A172 (cell line): ENCODE measurements at places on chromosomes 16 and 17.

- no peak for DNase-seq
Measured at GRCh38 chr16:54129810-54130209, 156.8 kb downstream of the IRX3 start.

- no peak for DNase-seq
Measured at GRCh38 chr16:74770831-74771526, 3.6 kb downstream of the FA2H start.

GRCh38 chr16:81551151-81551808, 106.7 kb downstream of the CMIP start:
- peak; percentile 84 for DNase-seq

GRCh38 chr16:14186795-14187221, 115.7 kb downstream of the MRTFB start:
- DNase-seq, result no peak

DNA sequence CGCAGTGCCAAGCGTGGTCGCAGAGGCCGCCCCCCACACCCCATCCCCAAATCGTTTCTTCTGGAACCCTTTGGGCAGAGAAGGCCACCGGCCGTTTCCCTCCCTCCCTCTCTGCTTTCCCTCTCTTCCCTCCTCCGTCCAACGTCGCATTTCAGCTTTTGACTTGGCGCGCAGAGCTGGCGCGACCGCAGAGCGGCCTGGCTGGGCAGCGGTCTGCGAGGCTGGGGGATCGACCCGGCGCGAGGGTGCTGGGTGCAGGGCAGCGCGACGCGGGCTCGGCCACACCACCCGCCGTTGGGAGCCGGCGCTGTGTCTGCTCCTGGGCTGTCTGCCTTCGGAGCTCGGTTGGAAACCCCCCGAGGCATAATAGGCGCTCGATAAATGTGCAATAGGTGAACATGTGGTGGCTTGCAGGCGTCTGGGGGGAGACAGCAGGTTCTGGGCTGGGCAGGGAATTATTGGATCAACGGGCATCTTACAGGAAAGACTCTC, 2.8 kb upstream of the NTN3 start:
- no peak for DNase-seq

DNA sequence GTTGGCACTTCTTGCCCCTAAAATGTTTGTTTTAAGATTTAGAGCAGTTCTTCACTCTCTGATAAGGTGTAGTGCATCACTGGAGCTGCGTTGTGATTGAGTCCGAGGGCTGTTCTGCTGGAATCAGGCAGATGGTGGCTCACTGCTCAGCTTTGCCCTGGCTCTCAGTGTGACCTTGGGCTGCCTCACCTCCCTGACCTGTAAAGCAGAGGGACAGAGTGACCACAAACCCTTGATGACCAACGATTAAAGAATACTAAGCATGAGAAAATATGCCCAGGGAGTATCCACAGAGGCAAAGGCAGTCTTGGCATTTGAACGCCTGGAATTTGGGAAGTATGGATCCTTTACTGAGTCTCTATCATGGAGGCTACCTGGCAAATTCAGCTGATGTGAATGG, 18.1 kb downstream of the CMIP start:
- peak; percentile 49 for DNase-seq

DNA sequence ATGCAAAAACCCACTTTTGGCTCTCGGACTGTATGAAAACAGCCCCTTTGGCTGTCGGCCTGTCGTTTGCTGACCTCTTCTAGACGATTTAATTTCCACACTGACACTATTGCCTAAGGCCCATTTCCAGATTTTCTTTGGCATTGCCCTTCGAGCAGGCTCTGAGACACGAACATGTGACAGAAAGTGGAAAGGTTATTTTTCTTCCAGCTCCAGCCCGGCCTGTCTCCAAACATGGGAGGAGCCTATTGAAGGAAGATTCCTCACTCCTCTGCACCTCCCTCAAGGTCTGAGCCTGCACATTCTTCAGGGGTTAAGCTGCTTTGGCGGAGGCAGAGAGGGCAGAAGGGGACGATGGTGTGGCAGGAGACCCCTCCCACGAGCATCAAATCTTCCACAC, 85.9 kb upstream of the FOXF1 start:
- DNase-seq, result no peak

DNA sequence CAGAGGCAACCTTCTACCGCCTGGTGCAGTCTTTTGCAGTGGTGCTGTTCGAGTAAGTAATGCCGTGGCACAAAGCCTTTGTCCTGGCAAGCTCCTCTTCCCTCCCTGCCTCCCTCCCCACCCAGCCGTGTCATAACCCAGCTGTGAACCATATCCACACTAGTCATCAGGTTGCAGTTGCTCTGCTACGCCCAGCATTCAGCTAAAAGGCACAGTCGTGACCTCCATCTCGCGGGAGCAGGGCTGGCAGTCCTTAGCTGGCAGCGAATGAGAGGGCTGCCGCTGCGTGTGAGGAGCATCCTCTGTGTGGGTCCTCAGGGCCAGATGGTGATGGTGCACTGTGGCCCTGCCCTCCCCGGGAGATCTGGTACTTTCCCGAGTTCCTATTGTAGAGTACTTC, 39.3 kb downstream of the CIBAR2 start:
- no peak for DNase-seq

- DNase-seq, result peak; percentile 24
Measured at GRCh38 chr17:13385481-13385911, 216.2 kb downstream of the HS3ST3A1 start.

DNA sequence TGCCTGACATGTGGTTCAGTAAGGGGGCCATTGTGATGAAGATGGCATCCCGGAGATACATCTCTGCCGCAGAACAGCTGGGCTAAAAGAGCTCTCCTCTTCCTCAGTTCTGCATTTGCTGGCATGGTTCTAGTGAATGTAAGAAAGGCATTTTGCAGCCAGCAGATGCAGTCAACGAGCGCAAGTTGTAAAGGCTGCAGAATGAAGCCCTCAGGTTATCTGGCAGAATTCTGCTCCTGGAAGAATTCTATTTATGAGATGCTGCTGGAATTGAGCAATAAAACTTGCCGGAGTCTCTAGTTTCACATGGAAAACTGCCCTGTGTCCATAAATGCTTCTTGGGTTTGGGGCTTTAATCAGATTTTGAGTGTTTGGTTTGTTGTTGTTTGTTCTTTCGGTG, 176.8 kb upstream of the HSBP1 start:
- DNase-seq, result no peak

GRCh38 chr17:48241770-48242497, 134.4 kb downstream of the SNX11 start:
- DNase-seq, result no peak

DNA sequence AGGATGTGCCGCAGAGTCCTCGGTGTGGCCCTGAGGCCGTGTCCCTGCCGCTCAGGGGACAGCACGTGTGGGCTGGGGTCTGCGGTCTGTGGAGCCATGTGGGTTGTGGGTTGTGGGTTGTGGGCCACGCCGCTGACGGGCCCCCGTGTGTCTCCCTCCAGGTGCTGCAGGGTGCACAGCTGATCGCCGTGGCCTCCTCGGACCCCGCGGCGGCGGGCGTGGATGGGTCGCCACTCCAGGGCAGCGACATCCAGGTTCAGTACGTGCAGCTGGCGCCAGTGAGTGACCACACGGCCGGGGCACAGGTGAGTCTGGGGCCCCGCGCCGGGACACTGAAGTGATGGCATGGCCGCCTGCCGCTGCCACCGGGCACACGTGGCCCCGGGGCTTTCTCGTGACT, 120.7 kb downstream of the BANP start:
- no peak for DNase-seq
